ENCODE measurements at places on chromosomes 4 and X.

DNA sequence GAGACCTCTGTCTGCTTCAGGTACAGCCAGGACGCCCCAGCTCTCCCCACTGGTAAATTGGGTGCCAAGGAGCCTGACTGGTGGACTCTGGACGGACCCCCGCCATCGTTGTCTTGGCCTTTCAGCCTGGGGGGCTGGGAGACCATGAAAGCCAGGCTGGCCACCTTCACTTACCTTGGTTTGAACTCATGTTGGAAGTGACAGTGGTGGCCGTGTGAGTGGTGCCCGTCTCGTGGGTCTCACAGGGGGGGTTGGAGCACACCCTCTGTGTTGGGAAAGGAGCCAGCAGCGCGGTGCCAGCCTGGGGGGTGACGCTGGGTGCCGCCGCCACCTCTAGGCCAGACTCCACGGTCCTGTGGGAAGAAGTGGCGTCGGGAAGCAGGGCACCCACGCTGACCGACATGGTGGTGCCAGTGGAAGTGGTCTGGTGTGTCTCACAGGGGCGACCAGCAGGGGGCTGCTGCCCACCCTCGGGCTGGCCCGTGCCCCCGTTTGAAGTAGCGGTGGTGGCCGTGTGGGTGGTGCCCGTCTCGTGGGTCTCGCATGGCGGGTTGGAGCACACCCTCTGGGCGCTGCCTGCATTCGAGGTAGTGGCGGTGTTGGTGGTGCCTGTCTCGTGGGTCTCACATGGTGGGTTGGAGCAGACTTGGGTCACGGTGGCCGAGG is 9.6 kb upstream of the RENBP start:
- no peak for DNase-seq

DNA sequence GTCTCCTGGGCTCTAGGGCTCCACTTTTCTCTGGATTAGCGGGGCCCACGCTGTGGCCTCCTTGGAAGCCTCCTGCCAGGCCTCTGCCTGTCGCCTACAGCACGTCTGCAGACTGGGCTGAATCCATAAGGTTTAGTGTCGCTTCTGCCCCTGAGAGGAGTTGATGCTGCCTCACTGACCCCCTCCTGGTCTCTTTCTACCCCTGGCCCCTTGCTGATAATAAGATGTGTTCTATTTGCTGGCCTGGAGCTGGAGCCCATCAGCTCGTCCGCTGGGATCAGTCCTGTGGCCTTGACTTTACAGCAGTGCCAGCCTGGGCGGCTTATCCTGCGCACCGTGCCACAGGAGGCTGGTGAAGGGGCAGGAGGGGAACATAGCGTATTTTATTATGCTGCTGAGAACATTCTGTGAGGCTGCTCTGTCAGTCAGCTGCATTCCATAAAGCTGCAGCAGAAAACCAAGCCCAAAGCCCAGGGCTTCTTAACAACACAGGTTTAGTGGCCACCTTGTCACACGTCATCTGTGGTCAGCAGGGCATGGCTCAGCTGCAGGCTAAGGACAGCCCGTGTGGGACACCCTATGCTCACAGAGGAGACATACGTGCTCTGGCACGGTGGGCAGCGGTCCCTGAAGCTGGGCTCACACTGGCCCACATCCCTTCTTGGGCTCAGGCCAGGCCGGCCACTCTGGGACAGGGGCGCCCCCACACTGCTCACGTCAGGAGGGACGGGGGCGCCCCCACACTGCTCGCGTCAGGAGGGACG is 29.3 kb upstream of the HGFAC start:
- DNase-seq: no peak

GRCh38 chr4:4689694-4690440 is 148.0 kb upstream of the STX18 start:
- no peak for DNase-seq

DNA sequence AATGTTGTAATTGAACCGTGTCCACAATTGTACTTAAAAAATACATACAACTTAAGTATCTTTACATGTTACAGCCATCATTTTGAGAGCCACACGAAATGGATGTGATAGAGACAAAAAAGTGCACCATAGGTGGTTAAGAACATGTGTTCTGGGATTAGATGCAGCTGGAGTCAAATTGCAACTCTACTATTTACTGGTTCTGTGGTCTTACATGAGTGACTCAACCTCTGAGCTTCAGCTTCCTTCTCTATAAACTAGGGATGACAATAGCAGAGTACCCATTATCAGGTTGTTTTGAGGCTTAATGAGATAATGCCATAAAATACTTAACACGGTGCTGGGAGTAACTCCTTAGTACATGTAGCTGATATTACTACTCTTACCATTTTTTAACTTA is 130.4 kb downstream of the IDS start:
- DNase-seq: no peak

DNA sequence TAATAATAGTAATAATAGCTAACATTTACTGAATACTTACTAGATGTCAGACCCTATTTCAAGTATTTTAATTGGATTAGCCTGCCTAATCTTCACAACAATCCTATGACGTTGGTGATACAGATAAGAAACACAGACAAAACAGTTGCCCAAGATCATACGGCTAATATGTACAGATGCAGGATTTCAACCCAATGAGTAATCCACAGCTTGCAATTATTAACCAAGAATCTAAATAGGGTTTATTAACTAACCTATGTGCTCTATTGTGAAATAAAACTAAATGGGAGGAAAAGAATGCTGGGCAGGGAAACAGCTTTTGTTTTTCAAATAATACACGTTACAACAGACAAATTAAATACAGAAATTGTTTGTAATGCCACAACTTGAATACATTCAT is 23.4 kb downstream of the FBXO8 start:
- no peak for DNase-seq

- DNase-seq: no peak
These were observed 102.4 kb upstream of the DCAF12L1 start for GRCh38 chrX:126655061-126655460.

DNA sequence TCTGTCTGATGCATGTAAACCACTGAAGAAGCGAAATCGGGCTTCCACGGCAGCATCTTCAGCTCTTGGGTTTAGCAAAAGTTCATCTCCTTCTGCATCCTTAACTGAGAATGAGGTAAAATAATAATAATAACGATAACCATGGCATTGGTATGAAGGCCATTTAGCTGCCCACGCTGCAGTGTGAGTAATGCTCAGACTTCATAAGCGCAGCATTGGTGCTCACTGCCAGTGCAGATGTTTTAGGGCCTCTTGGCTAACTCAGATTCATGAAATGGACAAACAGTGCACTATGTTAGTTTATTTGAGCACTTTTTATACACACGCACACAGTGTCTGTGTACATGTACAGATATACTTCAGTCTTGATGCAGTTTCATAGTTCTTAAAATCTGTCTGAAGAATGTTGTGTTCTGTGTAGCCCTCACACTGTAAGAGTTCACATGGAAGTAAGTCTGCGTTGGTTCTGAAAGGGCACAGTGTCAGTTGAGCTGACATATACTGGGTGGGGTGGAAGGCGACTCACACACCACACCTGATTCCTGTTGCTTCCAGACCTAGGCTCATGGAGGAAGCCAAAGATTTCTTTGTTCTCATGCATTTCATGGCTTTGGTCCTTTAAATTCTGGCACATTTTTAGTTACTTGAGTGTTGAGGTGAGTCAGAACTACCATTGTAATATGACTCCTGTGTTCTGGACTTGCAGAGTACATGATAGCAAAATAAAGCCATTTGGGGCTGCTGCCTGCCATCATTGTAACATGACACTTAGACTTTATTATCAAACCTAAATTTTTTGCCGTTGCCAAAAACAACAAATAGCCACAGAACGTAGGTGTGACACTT is 68.7 kb downstream of the NSD2 start:
- no peak for DNase-seq

DNA sequence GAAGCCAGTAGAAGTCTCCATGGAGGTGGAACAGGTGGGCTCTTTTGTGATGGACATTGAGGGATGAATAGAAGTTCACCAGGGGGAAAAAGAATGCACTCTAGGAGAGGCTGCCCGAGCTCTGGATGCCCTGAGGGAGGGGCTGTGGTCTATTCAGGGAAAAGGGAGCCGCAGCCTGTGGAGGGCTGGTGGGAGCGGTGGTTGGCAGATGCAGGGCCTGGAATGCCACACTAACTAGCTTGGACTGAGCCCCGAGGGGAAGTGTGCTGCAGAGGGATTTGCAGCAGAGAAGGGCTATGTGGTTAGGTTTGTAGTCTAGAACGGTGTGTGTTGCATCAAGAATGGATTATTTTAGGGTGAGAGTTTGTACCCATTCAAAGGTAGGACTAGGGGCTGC is 29.5 kb upstream of the PSAPL1 start:
- DNase-seq: no peak

- DNase-seq: no peak
These were observed 97.2 kb upstream of the NR3C2 start for GRCh38 chr4:148539387-148539786.

DNA sequence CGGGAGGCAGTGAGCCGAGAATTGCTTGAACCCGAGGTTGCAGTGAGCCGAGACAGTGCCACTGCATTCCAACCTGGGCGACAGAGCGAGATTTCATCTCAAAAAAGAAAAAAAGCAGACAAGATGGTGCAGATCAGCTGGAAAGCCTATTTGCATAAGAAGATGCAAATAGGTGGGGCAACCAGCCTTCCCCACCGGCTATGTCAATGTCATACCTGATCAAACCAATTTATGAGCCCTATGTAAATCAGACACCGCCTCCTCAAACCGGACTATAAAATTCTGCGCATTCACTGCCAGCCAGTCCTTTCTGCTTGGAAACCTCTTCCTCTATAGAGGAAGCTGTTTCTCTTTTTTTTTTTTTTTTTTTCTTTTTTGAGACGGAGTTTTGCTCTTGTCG is 64.5 kb upstream of the CHRNA9 start:
- no peak for DNase-seq

DNA sequence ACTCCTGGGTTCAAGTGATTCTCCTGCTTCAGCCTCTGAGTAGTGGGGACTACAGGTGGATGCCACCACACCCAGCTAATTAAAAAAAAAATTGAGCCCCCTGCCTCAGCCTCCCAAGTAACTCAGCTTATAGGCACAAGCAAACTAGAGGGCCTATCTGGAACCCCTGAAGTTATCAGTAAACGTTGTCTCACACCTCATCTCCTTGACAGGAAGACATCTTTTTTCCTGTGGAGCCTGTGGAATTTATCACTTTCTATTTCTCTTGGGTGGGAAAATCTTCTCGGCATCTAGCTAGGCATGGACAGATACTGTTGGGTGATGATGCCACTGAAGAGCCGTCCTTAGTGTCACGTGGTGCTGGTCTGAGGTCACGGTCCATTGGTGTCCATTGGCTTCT is 171.3 kb downstream of the SOWAHB start:
- no peak for DNase-seq

GRCh38 chrX:107562482-107562881 is 65.8 kb upstream of the PRPS1 start:
- no peak for DNase-seq

DNA sequence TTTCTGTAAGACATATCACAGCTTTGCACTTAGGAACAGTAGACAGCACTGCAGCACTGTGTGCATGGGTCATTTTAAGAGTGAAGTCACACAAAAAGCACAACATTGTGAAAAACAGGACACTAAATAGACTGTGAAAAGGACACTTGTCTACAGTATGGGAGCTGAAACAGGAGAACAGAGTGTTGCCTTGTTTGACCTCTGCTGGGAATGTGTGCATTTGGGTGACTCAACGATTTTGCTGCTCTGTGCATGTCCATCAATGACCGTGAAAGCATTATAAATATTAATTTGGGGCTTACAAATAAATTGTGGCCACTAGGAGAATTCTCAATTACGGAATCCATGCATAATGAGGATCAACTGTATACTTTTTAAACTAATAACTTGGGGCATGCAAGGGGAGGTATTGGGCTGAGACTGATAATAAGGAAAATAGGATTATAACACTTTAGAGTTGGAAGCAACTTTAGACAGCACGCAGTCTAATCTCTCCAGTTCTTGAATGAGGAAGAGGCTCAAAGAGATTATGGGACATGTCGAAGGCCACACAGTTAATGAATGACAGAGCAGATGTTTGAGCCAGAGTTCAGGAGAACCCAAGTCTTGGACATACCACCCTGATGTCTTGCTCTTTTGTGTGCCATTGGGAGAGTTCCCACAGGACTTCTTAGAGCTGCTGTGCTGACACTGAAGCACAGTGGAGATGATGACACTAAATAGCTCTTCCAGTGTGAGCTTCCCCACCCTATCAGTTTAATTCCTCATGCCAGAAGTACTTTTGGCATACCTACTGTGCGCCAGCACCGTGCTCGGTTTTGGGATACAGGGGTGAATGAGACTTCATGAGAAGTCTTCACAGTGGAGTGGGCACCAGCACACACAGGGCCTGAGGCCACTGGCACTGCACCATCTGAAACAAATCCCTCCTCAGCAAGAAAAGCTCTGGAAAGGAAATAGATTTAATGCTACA is 79.3 kb downstream of the FRAS1 start:
- DNase-seq: no peak

DNA sequence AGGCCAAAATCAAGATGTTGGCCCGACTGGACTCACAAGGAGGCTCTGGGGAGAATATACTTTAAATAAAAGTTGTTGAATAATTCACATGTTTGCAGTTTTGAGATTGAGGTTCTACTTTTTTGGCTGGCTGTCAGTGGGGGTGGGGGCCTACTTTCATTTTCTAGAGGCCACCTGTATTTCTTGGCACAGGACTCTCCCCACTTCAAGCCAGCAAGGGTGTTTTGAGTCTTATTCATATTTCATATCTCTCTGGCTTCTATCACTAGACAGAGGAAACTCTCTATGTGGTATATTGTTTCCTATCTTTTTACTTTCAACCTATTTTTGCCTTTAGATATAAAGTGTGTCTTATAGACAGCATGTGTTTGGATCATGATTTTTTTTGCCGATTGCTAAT is 266.4 kb downstream of the PRR32 start:
- DNase-seq: no peak

DNA sequence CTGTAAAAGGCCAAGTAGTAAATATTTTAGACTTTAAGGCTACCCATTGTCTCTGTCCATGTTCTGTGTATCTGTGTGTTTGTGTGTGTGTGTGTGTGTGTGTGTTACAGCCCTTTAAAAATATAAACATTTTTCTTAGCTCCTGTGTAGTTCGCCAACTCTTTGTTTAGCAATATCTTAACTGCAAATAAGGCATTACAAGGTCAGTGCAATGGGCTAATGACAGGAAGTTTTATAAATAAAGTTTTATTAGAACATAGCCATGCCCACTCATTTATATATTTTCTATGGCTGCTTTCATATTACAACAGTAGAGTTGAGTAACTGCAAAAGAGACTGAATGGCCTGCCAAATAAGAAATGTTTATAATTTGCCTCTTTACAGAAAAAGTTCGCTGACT is 5.9 kb upstream of the SLC7A11 start:
- no peak for DNase-seq

Measured in stimulated activated CD8-positive, alpha-beta memory T cell treated with anti-CD3 and anti-CD28 coated beads, Interleukin-12 subunit alpha, Interleukin-12 subunit beta, amount 100 ng/mL, for 4 hours (primary cell).